Stimulated activated CD4-positive, alpha-beta T cell treated with anti-CD3 and anti-CD28 coated beads, Interleukin-1b, Interleukin-23, amount 100 ng/mL, for 1 hour (primary cell): ENCODE measurements at places on chromosomes 6 and 20.

- no peak for DNase-seq
Measured at GRCh38 chr6:163725008-163725941, 310.8 kb downstream of the QKI start.

- DNase-seq, result no peak
Measured at GRCh38 chr6:56582236-56582635, 60.5 kb downstream of the DST start.

GRCh38 chr6:79461205-79461604 lies 76.0 kb downstream of the LCA5 start:
- no peak for DNase-seq

DNA sequence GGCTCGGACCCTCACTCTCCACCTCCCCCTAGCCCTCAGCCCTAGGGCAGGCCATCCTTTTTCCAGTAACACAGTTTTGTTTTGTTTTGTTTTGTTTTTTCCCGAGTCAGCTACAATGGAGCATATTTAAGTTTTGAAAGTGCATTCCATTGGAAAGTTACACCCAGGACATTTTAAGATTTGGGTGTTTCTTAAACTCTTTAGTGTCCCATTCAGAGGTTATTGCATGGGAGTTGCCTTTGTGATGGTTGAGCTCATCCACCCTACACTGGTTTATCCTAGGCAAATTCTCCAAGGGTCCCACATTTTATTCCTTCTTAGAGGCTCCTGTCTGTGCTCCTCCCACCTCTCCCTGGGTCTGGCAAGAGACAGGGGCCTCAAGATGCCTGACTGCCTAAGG lies 58.9 kb downstream of the THBS2 start:
- DNase-seq, result no peak

- DNase-seq, result no peak
Measured at GRCh38 chr6:27601668-27602254, 128.9 kb upstream of the ZNF184 start.

DNA sequence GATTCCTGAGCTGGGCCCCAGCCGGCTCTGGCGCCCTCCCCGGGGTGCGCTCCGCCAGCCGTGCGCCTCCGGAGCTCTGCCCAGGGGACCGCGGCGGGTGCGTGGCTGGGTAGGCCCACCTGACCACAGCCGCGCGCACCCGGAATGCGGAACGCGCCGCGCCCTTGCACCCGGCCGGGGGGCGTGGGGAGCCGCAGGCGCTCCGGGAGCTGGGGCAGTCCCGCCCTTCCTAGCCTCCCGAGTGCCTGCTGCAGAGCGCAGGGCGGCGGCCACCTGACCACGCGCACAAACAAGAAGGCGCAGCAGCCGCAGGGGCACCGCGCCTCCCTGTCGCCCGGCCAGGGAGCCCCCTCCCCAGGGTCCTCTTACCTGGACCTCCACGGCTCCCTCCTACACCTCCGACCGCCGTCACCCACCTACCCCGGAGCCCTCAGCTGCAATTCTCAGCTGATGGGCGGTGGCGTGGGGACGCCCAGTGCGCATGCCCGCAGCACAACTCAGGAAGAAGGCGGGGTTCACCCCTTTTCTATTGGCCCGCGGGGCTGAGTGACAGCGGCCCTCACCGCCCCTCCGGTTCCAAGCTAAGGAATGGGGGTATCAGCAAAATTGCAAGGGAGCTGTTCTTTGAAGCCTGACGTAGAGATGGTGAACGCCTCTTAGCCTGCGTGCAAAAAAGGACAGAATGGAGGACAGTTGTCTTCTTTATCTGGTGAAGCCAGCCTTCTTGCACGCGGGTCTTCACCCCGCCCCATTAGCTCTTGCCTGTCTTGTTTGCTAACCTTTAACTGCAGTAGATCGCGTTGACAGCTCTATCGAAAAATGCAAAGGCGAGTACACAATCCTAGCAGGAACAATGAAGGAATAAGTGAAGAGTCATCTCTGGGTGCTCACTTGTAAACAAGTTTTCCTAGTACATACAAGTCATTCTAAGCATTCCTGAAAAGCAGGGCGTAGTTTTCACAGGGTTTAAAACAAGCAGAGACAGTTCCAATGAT lies at the start of gene STX7:
Gene STX7 (minus strand): TSS at position 479 of the 995 bp plus-strand sequence. CDS start 9,586 bp downstream, outside the sequence.
- peak; percentile 65 for DNase-seq

DNA sequence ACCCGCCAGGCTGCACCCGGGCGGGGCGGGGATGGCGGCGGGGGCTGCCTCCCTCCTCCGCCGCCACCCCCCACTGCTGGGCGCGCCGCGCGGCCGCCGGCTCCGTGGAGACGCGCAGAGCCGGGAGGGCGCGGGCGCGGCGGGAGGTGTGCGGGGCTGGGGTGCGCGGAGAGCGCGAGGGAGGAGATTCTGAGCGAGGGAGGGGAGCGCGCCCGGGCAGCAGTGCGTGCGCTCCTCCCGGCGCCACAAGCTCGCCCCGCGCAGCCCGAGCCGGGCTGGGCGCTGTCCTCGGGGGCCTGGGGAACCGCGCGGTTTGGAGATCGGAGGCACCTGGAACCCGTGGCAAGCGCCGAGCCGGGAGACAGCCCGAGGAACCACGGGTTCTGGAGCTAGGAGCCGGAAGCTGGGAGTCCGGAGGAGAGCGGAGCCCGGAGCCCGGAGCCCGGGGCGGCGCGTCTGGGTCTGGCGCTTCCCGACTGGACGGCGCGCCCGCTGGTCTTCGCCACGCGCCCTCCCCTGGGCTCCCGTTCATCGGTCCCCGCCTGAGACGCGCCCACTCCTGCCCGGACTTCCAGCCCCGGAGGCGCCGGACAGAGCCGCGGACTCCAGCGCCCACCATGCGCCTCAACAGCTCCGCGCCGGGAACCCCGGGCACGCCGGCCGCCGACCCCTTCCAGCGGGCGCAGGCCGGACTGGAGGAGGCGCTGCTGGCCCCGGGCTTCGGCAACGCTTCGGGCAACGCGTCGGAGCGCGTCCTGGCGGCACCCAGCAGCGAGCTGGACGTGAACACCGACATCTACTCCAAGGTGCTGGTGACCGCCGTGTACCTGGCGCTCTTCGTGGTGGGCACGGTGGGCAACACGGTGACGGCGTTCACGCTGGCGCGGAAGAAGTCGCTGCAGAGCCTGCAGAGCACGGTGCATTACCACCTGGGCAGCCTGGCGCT lies at the start of gene NTSR1:
Gene NTSR1 (plus strand): TSS at position 246 of the 946 bp plus-strand sequence. CDS start 372 bp downstream, at position 618.
- DNase-seq, result no peak

DNA sequence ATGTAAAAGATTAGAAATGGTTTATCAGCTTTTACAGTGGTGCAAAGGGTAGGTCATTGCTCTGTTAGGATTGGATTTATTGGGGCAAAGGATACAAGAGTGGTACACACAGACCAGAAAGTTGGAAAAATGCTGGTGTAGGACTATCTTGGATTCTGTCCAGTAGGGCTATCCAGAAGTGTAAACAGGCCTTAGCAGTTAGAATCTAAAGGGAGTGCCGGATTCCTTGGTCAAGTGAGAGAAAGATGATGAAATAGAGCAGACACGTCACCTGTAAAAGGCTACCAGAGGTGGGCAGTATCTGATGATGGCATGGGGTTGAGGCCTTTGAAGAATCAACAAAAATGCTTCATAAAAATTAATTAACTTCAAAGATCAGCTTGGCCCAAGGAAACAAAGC lies 975.9 kb downstream of the KIF16B start:
- DNase-seq, result no peak

GRCh38 chr6:144989319-144990107 lies 704.4 kb downstream of the UTRN start:
- DNase-seq, result no peak

DNA sequence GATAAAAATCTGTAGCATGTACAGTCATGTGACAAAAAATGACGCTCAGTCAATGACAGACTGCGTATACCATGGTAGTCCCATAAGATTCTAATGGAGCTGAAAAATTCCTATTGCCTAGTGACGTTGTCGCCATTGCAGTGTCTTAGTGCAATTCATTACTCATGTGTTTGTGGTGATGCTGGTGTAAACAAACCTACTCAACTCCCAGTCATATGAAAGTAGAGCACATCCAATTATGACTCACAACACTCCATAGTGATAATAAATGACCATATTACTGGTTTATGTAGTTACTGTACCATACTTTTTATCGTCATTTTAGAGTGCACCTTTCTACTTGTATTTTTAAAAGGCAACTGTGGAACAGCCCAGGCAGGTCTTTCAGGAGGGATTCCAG lies 45.0 kb downstream of the TFAP2A start:
- DNase-seq, result no peak

DNA sequence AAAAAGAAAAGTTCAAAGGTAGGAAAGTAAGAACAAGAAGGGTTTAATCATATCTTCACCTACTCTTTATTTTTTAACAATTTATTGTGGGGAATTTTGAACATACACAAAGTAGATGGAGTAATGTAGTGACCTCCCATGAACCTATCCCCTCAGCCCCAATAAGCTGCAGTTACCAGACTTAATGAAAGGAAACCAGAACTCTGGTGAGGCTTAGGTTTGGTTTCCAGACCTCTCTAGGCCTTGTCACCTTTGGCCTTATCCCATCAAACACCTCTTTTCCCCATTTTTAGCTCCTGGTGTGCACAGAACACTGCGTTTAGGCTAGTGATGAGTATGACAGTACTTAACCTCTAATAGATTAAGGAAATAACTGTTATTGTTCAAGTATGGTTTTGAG lies 42.0 kb downstream of the CBFA2T2 start:
- no peak for DNase-seq

DNA sequence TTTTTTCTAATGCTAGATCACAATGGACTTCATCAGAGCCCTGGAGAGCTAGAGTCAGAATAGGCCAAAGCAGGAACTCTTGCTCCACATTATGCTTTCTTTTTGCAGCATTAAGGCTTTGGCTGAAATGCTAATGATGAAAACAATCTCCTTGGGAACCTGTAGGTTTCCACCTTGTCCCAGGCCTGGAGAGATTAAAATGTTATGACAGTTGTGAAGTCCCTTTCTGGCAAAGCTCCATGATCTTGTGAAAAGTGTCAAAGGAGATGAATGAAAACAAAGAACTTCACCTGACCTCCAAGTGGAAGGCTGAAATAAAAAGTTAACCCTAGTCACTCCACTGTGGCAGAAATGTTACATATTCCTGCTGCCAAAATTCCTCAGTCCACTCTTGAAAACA lies 64.0 kb upstream of the LRRC1 start:
- DNase-seq, result no peak

DNA sequence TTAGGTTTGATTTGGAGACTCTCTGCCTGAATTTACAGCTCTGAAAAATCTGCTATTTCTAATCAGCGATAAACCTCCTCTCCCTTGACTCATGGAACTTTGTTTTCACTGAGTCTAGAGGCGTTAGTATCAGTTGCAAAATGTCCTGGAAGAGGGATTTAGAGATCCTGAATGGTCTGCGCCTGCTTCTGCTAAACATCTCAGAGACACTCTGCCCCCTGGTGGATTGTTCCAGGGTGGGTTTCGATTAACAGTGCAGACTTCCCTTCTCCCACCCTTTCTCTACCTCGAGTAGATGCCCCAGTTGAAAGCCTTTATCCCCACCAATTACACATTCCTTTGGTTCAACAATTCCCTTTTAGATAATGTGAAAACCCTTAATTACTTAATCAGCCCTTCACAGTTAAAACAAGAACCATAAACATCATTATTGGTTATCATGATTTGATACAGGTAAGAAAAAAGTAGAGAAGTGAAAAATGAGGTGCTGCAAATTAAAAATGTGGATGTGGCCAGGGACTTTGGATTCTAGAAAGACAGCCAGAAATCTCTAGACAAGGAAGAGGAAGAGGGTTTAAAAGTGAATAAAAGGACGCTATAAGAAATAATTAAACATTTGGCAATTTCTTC lies 5.5 kb downstream of the HTR1B start:
- no peak for DNase-seq

GRCh38 chr20:5674176-5674660 lies 76.0 kb upstream of the SHLD1 start:
- DNase-seq, result no peak

DNA sequence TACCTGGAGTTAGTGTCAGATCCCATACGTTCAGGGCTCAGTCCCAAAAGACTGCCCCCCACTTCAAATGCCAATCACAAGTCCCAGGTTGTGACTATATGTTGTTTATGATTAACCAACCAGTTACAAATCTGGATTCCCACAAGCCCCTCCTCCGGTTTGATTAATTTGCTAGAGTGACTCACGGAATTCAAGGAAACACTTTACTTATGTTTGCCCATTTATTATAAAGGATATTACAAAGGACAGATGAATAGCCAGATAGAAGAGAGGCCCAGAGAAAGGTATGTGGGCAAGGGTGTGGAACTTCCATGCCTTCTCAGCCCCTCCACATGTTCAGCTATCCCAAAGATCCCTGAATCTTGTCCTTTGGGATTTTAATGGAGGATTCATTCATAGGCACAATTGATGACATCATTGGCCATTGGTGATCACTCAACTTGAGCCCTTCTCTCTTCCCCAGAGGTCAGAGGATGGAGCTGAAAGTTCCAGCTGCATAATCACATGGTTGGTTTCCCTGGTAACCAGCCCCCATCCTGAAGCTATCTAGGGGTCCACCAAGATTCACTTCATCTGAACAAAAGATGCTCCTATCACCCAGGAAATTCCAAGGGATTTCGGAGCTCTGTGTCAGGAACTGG lies 2.0 kb downstream of the ECT2L start:
- no peak for DNase-seq

- no peak for DNase-seq
Measured at GRCh38 chr6:148751793-148752170, 5.0 kb downstream of the UST start.

DNA sequence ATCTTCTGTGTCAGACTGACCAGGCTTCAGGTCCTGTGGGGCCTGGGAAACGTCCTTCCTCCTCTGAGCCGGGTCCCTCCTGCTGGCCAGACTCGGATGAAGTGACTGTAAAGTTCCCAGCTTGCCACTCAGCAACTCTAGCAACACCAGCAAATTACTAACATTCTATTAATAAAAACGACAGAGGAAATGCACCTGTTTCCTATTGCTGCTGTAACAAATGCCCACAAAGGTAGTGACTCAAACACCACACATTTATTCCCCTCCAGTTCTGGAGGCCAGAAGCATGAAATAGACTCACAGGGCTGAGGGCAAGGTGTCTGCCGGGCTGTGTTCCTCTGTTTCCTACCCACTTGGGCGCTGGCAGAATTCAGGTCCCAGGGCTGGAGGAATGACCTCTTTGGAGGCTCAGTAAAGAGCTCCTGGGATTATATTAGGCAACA lies 48.8 kb downstream of the CTCFL start:
- no peak for DNase-seq

GRCh38 chr6:156852147-156852857 lies 75.1 kb downstream of the ARID1B start:
- no peak for DNase-seq

GRCh38 chr6:138529478-138529877 lies 30.2 kb upstream of the NHSL1 start:
- no peak for DNase-seq

DNA sequence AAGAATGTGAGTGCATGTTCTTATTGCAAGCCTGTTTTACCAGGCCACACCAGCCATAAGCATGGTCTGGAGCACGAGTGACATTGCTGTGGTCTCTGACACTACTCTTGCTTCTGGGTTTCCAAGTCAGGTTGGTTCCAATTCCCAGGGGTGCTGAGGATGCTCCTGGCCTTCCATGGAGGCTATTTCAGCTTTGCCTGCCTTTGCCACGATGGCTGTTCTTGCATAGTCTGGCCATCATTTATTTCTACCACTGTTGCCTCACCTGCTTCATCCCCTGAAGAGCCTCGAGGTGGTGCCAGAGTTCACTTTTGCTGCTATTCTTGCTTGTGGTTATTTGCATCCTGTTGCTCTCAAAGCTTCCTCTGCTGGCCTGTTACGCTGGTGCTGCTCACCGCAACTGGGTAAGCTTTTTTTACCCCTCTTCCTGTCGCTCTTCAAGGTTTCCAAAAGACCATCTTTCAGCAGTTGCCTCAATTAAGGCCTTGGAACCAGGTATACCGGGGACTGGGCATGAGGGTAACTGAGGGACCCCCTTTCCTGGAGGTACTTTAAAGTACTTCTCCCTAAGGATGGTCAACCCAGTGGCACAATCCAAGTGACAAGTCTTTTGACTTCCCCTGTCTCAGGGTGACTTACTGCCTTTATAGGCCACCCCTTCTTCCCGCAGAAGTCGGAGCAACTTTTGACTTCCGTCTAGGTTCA lies 64.5 kb downstream of the AKAP7 start:
- peak; percentile 40 for DNase-seq
